T-cell (primary cell): ENCODE measurements at places on chromosomes 11 and 22. TPM values are rescaled to one million over a fixed set of nuclear protein-coding genes. Genes with fewer than 3 reads are reported as not detected.

The OR5B21 gene
- 0.95 TPM for total RNA-seq

The MMP13 gene
- not detected for total RNA-seq

The ASPHD2 gene
- total RNA-seq, result 2.9 TPM

The TRPC6 gene
- not detected for total RNA-seq

The TMEM45B gene
- total RNA-seq, result 21.3 TPM

The UPK3A gene
- total RNA-seq, result not detected

The POU2AF3 gene
- not detected for total RNA-seq

The GGTLC2 gene
- not detected for total RNA-seq

The ARHGAP8 gene
- total RNA-seq, result 2.0 TPM

The NAA40 gene
- total RNA-seq, result 22.8 TPM

The ARVCF gene
- total RNA-seq, result 6.4 TPM

The KCNK4 gene
- 0.33 TPM for total RNA-seq

The B4GAT1 gene
- 9.2 TPM for total RNA-seq

The BBS1 gene
- 19.7 TPM for total RNA-seq

The FHIP1B gene
- 49.7 TPM for total RNA-seq

The OR8D1 gene
- total RNA-seq, result not detected

The FOLR2 gene
- total RNA-seq, result not detected

The CCDC116 gene
- total RNA-seq, result not detected

The TYR gene
- not detected for total RNA-seq

The C11orf87 gene
- not detected for total RNA-seq

The OR4D5 gene
- not detected for total RNA-seq

The OR51E1 gene
- not detected for total RNA-seq

The SLC5A12 gene
- total RNA-seq, result not detected

The DCHS1 gene
- 10.4 TPM for total RNA-seq

The RFPL1 gene
- total RNA-seq, result not detected

The RRM1 gene
- 41.5 TPM for total RNA-seq

The BIRC2 gene
- 53.3 TPM for total RNA-seq

The RASL10A gene
- total RNA-seq, result 0.33 TPM

The MED15 gene
- total RNA-seq, result 214 TPM

The PATE2 gene
- not detected for total RNA-seq

The TTC36 gene
- total RNA-seq, result 1.5 TPM

The GRM5 gene
- not detected for total RNA-seq

The PIWIL4 gene
- total RNA-seq, result 2.1 TPM

The JAML gene
- 95.8 TPM for total RNA-seq

The OR51E2 gene
- total RNA-seq, result not detected

The CTSC gene
- total RNA-seq, result 57.4 TPM

The APOA1 gene
- total RNA-seq, result 4.8 TPM

The DDI1 gene
- not detected for total RNA-seq

The KCTD21 gene
- total RNA-seq, result 3.4 TPM

The TSSK2 gene
- total RNA-seq, result not detected

The ZNF215 gene
- not detected for total RNA-seq

The PLA2G3 gene
- not detected for total RNA-seq

The OR52I2 gene
- not detected for total RNA-seq

The NAALADL1 gene
- 10.2 TPM for total RNA-seq

The MRGPRE gene
- not detected for total RNA-seq

The SPTBN2 gene
- 1.1 TPM for total RNA-seq

The RAG1 gene
- 0.67 TPM for total RNA-seq

The POU2AF2 gene
- not detected for total RNA-seq

The TRIM51 gene
- total RNA-seq, result not detected

The SLC29A2 gene
- total RNA-seq, result 14.7 TPM

The OR4A16 gene
- not detected for total RNA-seq
